Activated naive CD8-positive, alpha-beta T cell treated with anti-CD3 and anti-CD28 coated beads, Interleukin-2, amount 10 ng/mL, durations not matched to agents 7 days and 5 days (primary cell): ENCODE measurements at places on chromosomes 2 and 18. TPM values are rescaled to one million over a fixed set of nuclear protein-coding genes. Genes with fewer than 3 reads are reported as not detected.

Gene BCL2
- 121 TPM for total RNA-seq

Gene MC2R
- total RNA-seq: not detected

Gene ADD2
- 25.7 TPM for total RNA-seq

Gene ZC3H15
- 64.7 TPM for total RNA-seq

Gene IL1RL2
- total RNA-seq: not detected

Gene PKDCC
- not detected for total RNA-seq

Gene CD8B2
- 7.3 TPM for total RNA-seq

Gene AGAP1
- total RNA-seq: 2.4 TPM

Gene CTAGE1
- total RNA-seq: not detected

Gene PFN4
- total RNA-seq: not detected

Gene GYPC
- total RNA-seq: 137 TPM

Gene CIB4
- total RNA-seq: not detected

Gene SCG2
- total RNA-seq: not detected

Gene MFSD2B
- not detected for total RNA-seq

Gene C2orf72
- total RNA-seq: 0.48 TPM

Gene PDE1A
- total RNA-seq: not detected

Gene COLEC11
- total RNA-seq: 0.77 TPM

Gene ATP6V1C2
- not detected for total RNA-seq

Gene SERPINB4
- not detected for total RNA-seq

Gene AQP12A
- not detected for total RNA-seq

Gene DNAJC5G
- not detected for total RNA-seq

Gene OSR1
- not detected for total RNA-seq

Gene PLCL1
- 1.3 TPM for total RNA-seq

Gene TMEM17
- not detected for total RNA-seq

Gene IL37
- not detected for total RNA-seq

Gene SGPP2
- 0.89 TPM for total RNA-seq

Gene EVX2
- total RNA-seq: not detected

Gene CPS1
- total RNA-seq: 0.68 TPM

Gene MOGAT1
- total RNA-seq: not detected

Gene FABP1
- total RNA-seq: not detected

Gene GTF2A1L
- not detected for total RNA-seq

Gene FIGN
- total RNA-seq: not detected

Gene RUFY4
- 3.0 TPM for total RNA-seq

Gene LTBP1
- total RNA-seq: 0.23 TPM

Gene PJVK
- total RNA-seq: 2.5 TPM

Gene PLA2R1
- total RNA-seq: not detected

Gene AGXT
- total RNA-seq: not detected

Gene GALR1
- not detected for total RNA-seq

Gene RTKN
- total RNA-seq: 0.80 TPM

Gene YES1
- 22.0 TPM for total RNA-seq

Gene RIT2
- not detected for total RNA-seq

Gene CNDP1
- not detected for total RNA-seq

Gene ST8SIA3
- total RNA-seq: not detected
